ENCODE measurements at places on chromosomes 1 and 21. TPM values are rescaled to one million over a fixed set of nuclear protein-coding genes. Genes with fewer than 3 reads are reported as not detected.

Gene USH2A
- total RNA-seq = not detected

DNA sequence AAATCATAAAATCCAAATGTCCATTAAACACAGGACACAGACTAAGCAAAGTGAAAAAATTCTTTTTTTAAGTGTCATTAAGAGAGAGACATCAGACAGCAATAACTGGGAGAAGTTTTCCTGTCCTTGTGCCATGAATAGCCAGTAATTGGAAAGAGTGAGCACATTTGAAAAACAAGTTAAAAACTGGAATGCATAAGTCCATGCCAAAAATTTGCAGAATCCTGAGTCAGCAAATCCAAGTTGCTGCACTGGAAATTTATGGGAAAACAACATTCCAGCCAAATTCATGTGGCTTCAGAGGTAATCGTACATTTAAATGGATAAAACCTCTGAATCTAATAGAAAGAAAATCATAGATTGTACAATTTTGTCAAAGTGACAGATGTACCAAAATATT is 291.4 kb downstream of the LRRC40 start:
- peak; percentile 34 for DNase-seq

Gene CRYAA
- total RNA-seq = not detected

GRCh38 chr1:173222149-173223030 is 15.3 kb upstream of the TNFSF4 start:
- DNase-seq = no peak

DNA sequence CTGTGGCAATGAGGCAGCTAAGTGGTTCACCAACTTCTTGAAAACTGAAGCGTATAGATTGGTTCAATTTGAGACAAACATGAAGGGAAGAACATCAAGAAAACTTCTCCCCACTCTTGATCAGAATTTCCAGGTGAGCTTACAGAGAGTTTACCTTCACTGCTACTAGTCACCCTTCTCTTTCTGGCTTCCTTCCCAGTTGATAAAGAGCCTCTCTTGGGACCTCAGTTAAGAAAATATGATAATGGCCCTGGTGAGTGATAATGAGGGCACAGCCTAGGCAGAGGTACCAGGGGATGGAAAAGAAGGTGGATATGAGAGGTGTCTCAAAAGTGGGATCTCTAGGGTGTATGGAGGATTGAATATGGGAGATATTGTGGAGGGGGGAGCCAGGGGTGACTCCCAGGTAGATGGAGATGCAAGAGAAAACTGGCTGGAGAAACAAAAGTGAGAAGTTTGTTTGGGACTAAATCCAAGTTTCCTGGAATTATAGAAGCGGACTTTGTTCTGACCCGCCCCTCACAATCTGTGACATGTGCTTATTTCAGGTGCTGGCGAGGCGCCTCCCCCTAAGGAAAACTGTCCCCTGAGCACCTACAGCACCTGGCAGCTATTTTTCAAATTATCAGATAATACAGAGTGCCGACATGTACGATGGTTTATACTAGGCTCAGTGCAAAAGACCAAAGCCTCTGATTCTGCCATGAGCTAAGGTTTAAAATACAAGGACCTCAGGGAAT is 13.7 kb downstream of the MTARC2 start:
- no peak for DNase-seq

Gene RIMS3
- 0.78 TPM for total RNA-seq

DNA sequence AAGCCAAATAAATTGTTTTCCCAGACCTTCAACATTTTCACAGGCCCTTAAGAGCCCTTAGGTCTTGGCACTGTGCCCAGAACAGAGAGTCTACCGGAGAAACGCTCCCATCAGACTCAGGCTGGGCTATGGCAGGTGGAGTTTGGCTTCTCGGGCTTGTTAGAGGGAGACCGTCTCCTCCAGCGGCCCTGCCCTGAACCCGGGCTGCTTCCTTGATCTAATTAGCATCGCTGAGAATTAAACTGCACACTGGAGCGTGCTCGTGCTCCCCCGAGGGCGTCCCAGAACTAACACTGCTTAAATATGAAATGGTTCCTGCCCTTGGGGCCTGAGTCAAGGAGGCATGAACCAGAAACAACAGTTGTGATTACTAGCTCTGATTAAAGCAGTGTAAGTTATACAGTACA is 634.4 kb downstream of the MATN1 start:
- no peak for DNase-seq

Gene KAZN
- total RNA-seq = 4.2 TPM

DNA sequence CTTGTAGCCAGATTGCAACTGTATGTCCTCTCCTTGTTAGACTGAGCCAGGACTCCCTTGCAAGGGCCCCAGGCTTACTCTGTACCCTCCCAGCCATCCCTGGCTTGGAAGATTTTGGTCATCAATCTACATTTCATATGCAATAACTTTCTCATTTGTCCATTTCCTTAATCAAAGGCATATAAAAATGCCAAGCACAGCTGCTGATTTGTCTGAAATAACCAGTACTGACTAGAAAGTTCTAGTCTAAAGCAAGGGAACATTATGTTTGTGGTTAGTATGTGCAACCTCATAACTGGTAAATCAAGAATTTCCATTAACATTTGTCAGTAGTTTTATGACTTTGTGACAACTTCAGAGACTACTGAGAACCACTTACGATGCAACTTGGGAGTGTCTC is 370.2 kb downstream of the ST6GALNAC3 start:
- no peak for DNase-seq

Gene SOD1
- total RNA-seq = 434 TPM

GRCh38 chr1:145758116-145758515 is 38.8 kb downstream of the CD160 start:
- no peak for DNase-seq

GRCh38 chr1:92030656-92031107 is 897 bp downstream of the EPHX4 start:
- DNase-seq = peak; percentile 5

- no peak for DNase-seq
Measured at GRCh38 chr1:90190523-90190922, 195.6 kb downstream of the ZNF326 start.

GRCh38 chr1:97918961-97919360 is 1.9 kb downstream of the DPYD start:
- DNase-seq = no peak

Gene SPATA17
- total RNA-seq = not detected

Gene B3GALT5
- total RNA-seq = 0.76 TPM

- DNase-seq = no peak
Measured at GRCh38 chr1:185284116-185284515, 32.9 kb downstream of the IVNS1ABP start.

DNA sequence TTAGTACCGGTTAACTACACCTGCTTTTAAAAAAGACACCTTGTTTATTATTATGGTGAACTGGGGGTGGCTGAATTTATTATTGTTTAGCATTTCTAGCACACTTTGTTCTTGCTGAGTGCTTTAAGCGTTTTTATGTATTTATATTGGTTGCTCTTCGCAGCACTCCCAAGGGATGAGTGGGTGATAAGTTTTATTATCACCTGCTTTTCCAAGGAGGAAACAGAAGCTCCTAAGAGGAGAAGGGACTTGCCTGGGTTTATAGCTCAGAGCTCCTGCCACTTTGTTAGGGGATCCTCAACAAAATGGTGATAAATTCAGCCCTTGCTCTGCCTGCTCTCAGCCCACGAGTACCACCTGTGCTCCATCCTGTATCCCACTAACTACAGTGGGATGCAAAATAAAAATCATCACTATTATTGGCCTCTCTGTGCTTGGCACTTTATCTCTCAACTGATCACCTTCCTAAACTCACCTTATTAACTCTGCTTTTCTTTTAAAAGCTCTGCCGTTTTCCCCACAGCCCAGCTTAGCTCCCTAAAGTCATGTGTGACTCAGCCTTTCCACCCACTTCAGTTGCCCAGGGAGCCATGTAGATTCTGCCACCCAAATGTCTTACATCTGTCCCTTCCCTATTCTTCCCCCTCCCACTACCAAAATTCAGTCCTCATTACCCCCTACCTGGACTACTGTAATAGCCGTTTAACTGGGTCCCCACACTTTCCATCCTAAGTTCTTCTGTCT is 44.5 kb downstream of the BCL9 start:
- no peak for DNase-seq

Measured in SJSA1 (cell line).